ENCODE measurements at places on chromosomes 7 and 10. TPM values are rescaled to one million over a fixed set of nuclear protein-coding genes. Genes with fewer than 3 reads are reported as not detected.

GRCh38 chr10:7625836-7626235, 40.9 kb downstream of the ITIH5 start:
- peak; percentile 9 for DNase-seq

SGPL1 gene
- total RNA-seq = 101 TPM

GRCh38 chr7:155256761-155257481, 40.8 kb upstream of the INSIG1 start:
- no peak for DNase-seq

SEMA3A gene
- 31.3 TPM for total RNA-seq

METTL27 gene
- total RNA-seq = 2.1 TPM

GRCh38 chr7:92095380-92095779, 38.9 kb downstream of the CYP51A1 start:
- no peak for DNase-seq

Measured in astrocyte (in vitro differentiated cells and primary cell).